BJ (cell line): ENCODE measurements at places on chromosomes 12 and 14.

DNA sequence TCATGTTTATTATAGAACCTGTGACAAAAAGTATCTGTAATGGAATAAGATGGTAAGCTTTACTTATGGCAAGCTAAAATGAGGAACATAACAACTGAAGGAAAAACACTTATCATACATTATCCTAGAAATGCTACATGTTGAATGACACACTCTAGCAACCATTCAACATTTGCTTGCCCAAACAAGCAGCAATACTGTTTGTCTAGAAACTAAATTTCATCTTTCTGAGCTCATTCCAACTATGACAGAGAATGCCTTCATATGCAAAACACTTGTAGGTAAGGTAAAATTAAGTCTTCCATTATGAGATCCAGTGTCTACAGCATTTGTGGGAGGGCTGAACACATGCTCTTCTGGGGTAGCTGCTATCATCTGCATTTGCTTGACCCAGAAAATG lies 108.1 kb downstream of the MDGA2 start:
- no peak for DNase-seq

DNA sequence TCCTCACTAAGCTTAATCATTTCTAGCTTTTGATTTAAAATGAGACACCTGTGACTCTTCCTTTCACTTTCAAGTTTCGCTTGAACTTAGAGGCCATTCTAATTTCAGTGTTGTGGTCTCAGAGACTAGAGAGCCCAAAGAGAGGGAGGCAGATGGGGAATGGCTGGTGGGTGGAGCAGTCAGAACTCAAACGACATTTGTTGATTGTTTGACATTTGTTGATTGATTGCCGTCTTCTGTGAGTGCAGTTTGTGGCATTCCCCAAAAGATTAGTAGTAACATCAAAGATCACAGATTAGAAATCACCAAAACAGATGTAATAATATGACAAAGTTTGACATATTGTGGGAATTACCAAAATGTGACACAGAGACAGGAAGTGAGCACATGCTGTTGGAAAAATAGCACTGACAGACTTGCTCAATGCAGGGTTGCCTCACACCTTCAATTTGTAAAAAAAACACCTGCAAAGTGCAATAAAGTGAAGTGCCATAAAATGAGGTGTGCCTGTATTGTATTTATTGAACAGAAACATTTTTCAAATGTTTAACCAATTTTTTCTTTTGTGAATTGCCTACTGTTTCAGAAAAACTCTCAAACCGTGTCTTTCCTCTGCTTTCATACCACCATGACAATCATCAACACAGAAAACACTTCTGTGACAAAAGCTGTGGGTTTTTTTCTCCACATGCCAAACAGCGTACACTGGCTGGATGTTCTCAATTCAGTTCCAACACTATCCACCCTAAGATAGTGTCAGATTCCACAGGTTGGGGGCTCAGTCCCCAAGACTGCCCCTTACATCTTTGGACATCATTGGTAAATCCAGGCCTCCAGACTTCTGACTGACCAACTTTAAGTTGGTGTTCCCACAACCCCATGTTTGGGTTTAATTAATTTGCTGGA lies 376.3 kb upstream of the RGS6 start:
- no peak for DNase-seq

GRCh38 chr14:100155049-100155621 lies 4.3 kb downstream of the DEGS2 start:
- no peak for DNase-seq

DNA sequence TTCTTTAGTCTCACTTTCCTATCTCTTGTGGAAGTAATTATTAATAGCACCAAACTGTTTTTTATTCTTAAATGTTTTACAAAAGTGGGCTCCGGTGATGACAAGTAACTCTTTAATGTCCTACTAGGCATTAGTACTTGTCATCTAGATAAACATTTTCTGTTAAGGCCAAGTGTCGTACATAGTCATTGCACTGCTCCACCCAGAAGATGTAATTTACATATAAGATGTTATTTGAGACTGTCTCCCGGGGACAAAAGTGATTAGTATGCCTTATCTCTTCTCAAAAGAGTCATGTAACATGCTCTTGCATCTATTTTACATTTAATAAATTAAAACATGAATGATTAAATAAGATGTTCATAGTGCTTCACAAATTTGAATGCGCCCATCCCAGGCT lies 88.4 kb downstream of the FLRT2 start:
- DNase-seq = no peak

DNA sequence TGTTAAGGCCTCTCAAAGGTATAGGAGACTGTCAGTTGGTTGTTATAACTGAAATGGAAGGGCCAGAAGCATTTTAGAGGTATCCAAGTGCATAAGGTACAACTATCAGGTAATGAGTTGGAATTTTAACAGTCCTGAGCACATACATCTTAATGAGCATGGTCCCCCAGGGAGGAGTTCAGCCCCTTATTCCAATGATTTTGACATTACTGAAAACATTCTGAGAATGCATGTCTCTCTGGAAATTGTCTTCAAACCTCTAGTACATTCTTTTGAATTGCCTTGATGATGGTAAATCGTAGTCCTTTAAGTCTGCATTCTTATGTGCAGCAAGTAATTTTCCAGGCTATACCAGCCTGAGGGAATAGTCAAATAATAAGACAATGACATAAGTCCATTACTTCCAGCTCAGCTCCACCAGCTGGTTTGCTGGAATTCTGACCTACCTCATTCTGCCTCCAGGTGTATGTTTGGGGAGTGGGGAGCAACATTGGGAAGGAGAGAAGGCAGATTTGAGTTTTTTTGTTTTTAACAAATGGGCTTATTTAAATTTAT lies 239.2 kb downstream of the MSRB3 start:
- DNase-seq = no peak

- no peak for DNase-seq
These were observed 365.6 kb downstream of the BCL11B start for GRCh38 chr14:98906123-98906995.

DNA sequence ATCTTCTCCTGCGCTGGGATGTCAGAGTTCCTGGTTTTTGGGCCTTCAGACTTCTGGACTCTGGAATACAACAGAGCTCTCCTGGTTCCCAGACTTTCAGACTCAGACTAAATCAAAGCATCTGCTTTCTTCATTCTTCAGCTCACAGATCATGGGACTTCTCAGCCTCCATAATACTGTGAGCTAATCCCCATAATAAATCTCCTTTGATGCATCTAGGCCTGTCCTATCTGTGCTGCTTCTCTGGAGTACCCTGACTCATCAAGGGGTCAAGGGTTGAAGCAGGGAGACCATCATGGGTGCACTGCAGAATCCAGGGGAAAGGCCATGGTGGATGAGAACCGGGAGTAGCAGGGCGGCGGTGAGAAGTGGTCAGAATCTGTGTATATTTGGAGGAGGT lies 1094.1 kb upstream of the TMEM132C start:
- DNase-seq = no peak

DNA sequence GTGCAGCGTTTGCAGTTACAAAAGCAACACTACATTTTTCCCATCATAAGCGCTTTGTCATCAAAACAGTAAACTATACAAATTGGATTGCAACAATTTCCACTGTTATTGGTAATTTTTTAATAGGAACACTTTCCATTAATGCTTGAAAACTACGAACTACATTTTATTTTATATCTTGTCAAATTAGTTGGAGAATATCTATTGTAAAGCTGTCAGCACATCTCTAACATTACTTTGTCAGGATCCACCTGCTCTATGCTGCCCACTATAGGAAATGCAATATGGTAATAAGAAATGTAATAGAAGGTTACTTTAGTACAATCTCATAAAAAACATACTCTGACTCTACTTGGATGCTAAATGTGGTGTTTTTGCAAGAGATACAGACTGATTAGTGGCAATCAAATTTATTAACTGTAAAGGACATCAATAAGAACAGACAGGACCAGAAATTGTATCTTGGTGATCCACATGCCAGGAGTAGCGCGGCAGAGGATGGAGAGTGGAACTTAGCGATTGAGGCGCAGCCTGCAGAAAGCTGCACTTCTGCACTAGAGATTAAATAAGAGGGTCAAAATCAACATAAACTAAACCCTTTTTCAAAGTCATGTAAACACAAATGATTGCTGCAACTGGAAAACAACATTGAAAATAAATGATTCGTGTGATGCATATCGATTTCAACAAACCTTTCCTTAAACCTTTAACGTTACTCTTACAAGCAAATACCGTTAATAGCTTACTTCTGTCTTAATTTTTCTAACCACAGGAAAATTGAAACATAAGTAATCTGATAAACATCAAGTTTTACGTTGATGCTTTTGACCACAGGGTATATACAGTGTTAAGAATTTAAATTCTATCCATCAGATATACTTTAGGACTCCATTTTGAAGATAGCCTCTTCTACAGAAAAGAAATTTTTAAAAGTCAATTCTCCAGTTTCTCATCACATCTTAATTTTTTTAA lies 3.6 kb upstream of the ARID2 start:
- DNase-seq = no peak

DNA sequence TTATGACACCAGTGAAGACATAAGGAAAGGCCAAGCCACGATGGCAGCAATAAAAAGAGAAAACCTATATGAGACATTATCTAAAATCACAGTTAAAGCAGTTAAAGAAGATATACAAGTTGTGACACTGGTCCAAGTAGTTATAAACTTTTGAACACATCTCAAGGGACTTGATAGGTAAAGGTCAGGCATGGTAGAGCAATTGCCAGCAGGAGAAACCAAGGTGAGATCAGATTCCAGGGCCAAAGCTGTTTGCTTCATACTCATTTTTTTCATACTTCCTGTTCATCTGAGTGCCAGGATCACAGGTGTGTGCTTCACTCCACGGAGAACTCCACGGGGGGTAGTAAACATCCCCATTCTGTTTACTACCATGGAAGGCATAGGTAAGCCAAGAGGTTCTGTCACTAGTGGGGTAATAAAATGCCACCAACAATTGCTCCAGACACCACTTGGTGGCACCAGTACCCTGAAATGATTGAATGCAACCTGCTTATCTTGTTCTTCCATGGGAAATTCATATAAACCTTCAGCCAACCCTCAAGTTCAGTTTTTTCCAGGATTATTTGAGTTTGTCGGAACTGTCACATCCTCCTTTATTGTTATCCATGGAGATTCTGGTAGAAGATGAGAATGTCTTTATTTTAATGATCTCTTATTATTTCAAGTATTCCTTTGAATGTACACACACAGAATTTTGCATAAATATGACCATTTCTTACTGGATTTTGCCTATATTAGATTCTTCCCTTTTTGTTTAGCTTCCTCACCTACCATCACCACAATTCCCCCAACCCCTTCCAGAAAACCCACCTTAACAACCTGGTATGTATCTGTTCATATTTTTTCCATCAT lies 59.2 kb upstream of the TSPAN8 start:
- no peak for DNase-seq
